NCI-H1694 treated with DMSO at 0.1 percent for 48 hours (cell line): ENCODE measurements at places on chromosomes 12 and 14.

DNA sequence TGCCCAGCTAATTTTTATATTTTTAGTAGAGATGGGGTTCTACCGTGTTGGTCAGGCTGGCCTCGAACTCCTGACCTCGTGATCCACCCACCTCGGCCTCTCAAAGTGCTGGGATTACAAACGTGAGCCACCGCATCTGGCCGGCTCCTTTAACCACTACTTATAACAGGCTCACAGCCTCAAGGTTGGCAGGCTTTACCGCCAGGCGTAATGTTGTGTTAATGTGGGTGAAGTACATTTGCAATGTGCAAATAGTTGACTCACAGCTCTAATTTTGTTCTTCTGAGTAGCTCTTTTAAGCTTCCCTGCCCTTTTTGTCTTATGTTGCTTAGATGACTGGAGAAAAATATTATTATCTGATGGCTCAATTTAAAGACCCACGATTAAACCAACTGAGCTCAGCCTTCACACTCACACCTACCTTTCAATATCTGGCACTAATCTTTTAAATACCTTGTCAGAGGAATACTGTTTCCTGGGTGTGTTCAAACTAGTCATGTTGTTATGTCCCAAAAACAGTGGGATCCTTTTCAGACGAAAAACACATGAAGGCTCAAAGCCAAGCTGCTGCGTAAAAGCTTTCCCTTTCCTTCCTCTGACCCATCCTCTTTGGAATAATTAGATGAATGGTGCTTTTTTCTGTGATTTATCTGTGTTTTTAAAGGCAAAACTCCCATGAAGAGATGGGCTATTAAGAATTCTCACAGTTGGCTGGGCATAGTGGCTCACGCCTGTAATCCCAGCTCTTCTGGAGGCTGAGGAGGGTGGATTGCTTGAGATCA, 57.2 kb upstream of the USP44 start:
- DNase-seq = no peak

DNA sequence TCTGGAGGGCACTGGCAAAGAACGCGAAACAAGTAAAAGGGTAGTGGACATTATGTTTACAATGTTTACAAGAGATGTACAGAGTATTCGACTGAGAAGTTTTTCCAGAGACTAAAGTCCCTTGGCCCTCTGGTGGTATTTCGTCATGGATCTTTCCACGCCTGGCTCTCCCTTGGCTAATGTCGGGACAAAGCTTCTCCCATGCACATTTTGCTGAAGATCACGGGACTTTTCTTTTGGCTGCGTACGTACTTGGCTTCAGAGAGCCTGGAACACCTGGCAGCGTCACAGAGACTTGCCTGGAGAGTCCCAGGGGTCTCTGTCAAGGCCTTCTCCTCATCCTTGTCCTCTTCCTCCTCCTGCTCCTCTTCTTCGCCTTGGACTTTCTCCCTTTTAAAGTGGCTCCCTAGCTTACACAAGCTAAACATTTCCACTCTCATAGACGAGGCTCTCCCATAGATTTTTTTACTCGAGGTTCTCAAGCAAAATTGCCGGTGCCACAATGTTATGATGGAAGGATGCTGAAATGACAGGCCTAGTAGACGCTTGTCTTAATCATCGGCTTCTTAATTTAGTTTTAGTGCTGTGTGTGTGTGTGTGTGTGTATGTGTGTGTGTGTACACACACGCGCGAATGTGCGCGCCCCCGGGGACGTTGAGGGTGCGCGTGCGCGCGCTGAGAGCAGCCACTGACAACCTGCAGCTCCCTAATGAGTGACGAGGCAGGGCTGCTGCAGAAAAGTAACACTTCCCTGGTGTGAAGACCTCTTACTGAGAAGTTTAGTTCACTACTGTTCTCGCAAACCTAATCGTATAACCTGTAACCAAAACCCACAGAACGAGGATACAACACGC, 4.9 kb upstream of the FOXG1 start:
- no peak for DNase-seq

GRCh38 chr14:51939755-51940301, 49.5 kb upstream of the RTRAF start:
- no peak for DNase-seq

- DNase-seq = peak; percentile 14
These were observed 37.9 kb downstream of the A2ML1 start for GRCh38 chr12:8860165-8860961.

DNA sequence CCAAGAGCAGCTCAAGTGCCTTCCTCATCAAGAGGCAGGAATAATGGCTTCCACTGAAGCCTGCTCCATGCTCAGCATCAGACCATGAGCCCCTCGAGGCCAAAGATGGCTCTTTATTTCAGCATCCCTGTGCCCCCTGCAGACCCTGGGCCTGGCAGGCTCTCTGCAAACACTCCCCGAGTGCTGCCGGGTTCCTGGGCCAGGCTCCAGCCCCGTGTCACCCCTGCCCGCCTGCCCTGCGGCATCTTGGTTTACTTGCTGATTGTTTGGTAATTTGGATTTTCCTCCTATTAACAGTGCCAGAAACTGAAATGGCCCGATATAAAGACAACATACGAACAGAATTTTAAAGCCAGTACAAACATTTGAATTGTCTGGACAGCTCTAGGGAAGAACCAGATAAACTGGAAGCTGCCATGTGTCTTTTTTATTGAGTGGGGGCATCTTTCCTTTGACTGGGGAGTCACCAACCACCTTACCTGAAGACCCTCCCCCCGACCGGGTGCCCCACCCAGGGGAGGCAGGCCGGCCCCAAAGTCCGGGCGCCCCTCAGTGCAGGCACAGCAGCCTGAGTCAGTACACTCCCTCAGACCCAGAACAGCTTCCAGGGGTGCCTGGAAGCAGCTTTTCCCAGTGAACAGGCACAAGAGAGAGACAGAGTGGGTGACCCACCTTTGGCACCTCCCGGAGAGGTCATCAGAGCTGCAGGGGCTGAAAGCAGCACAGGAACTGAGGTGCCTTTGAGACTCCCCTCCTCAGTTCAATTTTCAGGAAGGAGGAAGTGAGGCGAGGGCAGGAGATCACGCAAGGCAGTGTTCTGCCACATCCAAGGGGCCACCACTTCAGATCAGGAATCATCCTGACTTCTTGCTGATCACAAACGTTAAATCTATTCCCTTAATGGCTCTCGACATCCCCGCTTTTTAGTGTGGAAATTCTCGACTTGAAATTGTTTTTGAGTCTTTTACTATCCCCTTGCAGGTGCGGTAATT, 30.6 kb downstream of the ITPK1 start:
- DNase-seq = no peak

DNA sequence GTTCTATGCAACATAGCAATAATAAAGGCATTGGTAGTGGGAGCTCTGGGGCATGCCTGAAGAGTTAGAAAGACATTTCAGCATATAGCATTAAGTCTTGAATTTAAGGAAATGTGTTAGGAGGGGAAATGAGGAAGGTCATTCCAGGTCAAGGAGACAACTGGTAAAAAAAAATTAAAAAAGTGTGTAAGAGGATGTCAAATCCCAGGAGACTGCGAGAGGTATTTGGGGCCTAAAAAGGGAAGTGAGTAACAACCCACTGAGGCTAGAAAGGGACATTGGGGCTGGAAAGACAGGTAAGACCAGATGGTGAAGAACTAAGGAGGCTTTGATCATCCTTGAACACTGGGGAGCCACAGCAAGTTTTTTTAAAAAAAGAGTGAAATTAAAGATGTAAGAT, 152.9 kb downstream of the SLC25A21 start:
- no peak for DNase-seq

- no peak for DNase-seq
These were observed 393.2 kb downstream of the BCAT1 start for GRCh38 chr12:24555730-24556129.

DNA sequence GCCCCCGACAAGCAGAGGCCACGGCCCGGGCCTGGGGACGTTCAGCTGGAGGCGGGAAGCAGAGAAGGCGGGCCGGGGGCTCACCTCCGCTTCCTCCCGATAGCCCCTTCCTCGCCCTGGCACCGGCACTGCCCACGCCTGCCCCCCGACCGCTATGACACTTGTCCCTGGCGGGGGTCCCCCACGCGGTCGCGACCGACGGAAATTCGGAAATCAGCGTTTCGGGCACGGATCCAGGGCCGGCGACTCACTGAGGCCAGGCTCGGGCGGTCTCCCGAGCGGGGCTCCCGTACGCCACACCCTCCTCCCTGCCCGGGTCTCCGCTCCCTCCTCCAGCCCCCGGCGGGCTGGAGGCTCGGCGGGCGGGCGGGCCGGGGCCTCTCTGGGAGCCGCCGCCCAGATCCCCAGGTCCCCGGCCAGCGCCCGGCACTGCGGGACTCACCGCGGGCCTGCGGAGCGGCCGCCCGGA, 581 bp downstream of the PITPNM2 start:
- DNase-seq = no peak

- no peak for DNase-seq
These were observed 1.3 kb downstream of the RAPGEF3 start for GRCh38 chr12:47757364-47757839.

DNA sequence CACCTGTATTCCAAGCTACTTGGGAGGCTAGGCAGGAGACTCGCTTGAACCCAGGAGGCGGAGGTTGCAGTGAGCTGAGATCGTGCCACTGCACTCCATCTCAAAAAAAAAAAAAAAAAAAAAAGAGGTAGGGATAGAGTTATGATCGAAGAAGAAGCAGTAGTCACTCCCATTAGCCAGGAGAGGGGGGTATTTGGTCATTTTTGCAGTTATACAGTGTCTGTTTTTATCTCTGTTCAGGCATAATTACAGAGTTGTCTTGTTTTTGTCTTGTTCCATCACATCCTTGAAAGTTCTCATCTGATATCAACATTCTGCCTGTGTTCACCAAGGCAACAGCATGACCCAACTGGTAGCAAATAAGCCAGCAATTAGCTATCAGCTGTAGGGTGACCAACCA, 98.5 kb upstream of the TMPO start:
- DNase-seq = peak; percentile 34

- DNase-seq = no peak
These were observed 213.1 kb downstream of the PTPRO start for GRCh38 chr12:15535352-15535781.

DNA sequence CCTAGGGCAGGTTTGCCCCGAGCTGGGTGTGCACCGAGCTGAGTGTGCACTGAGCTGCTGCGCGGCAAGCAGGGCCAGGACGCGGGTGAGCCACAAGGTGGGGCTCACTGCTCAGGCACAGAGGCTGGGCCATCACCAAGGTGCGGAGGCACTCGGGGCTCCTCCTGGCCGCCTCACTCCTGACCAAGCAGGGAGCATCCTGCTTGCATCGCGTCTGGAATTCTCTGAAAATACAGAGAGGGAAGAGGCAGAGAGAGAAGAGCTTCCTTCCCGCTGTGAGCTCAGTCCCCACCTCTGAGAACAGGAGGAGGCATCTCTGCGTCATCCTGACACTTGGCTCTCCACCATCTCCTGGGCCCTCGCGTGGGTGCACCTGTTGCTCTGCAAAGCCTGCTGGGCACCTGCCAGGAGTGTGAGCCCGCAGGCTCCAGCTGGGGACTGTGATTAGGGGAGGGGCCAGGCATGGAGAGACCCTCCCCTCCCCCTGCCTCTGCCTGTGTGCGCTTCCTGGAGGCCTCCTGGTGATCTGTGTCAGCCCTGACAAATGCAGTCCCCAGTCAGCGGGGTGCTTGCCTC, 116.3 kb downstream of the GLT1D1 start:
- peak; percentile 31 for DNase-seq

DNA sequence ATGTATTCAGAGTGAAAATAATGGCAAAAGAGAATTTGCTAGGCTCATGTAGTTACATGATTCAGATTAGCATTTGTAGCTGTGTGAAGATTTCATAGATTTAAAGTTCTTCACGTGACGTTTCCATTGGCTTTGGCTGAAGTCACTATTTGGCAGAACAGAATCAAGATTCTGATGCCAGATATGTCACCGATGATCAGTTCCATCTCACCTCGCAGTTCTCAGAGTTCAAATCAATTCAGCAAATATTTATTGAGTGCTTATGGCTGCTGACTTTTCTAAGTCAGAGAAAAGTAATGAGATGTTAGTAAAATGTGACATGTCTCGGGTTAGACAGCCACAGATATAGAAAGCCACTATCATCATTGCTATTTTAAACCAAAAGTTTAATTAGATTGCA, 28.4 kb downstream of the ALX1 start:
- DNase-seq = no peak

DNA sequence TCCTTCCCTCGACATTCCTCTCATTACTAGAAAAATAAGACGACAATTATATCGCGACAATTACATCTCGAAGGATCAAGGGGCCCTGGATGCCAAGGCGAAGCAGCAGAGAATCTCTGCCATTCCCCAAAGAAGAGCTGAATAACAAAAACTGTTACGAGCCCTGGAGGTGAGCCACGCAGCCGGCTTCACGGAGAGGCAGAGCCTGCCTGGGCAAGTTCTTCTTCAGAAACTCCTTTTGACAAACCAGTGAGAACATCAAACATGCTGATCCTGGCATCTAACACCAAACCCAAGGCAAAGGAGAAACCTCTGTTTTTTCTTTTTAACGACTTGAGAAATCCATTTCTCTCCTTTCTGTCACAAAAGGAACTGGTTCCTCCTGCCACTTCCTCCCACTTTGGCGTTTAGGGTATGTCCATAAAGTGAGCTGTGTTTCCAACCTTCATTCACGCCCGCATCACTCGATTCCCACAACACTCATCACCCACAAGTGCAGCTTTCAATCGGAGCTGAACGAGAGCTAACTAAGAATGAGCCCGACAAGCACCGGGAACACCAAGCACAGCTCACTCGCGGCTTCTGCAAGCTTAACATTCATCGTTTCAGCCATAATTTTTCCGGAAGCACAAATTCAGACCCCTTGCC, 21.5 kb downstream of the CCDC88C start:
- DNase-seq = peak; percentile 63

GRCh38 chr12:12974211-12974610, 22.2 kb upstream of the GPRC5D start:
- DNase-seq = no peak

- DNase-seq = no peak
These were observed 35.6 kb downstream of the UBE3B start for GRCh38 chr12:109513051-109513450.

DNA sequence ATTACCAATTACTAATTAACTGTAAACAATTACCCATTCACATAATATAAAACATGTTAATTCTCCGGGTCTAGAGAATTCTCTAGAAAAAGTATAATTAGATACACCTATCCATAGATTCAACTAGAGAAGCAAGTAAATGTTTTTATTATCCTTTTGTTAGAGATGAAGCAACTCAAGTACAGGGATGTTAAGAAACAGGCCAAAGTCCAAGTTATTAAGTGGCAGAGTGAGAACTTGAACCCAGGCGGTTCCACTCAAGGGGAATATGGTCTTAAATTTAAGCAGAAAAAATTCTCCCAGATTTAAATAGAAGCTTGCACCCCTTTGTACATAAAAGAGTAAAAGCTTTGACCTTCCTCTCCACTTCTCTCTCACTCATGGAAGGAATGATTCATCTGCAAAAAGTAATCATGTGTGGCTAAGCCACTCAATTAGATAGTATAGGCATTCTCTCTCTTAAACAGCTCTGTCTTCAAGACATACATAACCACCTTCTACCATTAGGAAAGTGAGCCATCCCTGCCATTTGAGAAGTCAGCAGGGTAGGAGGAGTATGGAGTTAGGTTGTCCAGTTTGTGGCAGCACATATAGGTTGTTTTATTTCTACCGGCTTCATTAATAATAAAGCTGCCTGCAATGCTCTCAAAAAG, 34.1 kb downstream of the ERGIC2 start:
- no peak for DNase-seq
